ENCODE measurements at places on chromosomes 4 and X.
A peak's percentile ranks its signal among the peaks of the same experiment; 100 is the strongest.

DNA sequence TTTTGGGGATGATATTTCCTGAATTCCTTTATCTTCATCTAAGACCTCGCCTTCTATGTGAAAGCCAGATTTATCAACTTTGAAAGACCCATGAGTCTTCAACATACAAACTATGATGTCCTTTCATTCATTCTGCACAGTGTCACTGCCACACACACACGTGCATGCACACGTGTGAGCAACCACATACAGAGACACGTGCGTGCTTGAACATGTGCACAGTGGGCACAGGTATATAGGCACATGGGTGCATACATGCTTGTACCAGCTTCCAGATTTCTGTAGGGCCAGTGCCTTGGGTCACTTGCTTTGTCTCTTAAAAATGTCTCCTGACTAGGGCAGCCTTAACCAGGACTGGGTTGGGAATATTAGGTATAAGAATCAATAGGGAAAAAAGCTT is 49.1 kb upstream of the RBPJ start:
- DNase-seq, result no peak

- no peak for DNase-seq
Measured at GRCh38 chrX:136336623-136337022, 35.9 kb downstream of the ADGRG4 start.

- no peak for DNase-seq
Measured at GRCh38 chr4:151561551-151562256, 152.7 kb downstream of the FHIP1A start.

DNA sequence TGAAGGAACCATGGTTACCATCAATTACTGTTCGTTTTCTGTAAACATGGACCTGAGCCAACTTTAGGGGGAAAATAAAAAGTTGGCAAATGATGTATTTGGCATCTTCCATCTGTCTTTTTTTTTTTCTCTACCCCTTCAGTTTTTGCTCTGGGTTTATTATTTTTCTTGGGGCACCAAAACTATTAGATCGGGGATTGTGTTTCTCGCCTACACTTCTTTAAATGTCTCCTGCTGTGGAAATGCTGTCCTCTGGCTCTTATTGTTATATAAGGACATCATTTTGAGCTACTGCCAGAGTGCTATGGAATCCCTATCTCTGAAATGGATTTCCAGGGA is 234.0 kb upstream of the SLIT2 start:
- DNase-seq, result peak; percentile 24

- no peak for DNase-seq
Measured at GRCh38 chr4:185344743-185345538, 50.8 kb downstream of the LRP2BP start.

- DNase-seq, result no peak
Measured at GRCh38 chrX:41688835-41689234, at the start of gene GPR34. GPR34 (plus strand) TSS chrX:41688973; CDS start chrX:41695634, 6,661 bp downstream.

- no peak for DNase-seq
Measured at GRCh38 chr4:108635070-108635655, 14.8 kb downstream of the RPL34 start.

DNA sequence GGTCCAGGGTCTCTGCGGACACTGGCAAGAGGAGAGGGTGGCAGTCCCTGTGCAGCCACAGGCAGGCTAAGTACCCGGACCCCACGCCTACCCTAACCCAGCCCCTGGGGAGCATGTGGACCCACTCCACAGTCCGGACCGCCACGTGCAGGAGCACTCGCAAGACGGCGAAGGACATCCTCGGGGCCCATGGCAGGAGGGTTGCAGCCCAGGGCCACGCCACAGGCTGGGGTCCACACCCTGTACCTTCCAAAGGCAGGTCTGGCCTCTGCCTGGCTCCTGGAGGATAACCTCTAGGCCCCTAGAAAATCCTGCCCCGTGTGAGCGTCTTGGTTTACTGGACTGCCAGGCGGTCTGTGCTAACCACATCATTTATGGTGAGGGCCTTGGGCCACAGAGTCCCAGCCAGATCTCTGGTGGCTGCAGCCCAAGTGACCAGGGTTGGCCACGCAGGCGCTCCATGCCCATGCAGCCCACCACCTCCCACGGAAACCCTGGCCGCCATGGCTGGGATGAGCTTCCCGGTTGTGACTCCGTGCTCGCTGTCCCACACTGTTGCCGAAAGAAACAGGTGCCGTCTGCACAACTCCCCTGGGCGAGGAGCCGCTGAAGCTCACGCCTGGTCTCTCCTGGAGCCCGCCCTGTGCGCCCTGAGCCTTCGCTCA is 10.0 kb downstream of the CCNQ start:
- no peak for DNase-seq

GRCh38 chrX:148904421-148905111 is 404.1 kb downstream of the AFF2 start:
- no peak for DNase-seq

GRCh38 chr4:145795521-145795920 is 115.6 kb downstream of the C4orf51 start:
- no peak for DNase-seq

Data from NCI-H1417 (cell line).